CD4-positive, alpha-beta T cell (primary cell): ENCODE measurements at places on chromosomes 7 and 10. TPM values are rescaled to one million over a fixed set of nuclear protein-coding genes. Genes with fewer than 3 reads are reported as not detected.

The FOXL3 gene
- not detected for total RNA-seq

The ANK3 gene
- 61.9 TPM for total RNA-seq

The RINT1 gene
- total RNA-seq: 39.5 TPM

The SLC29A3 gene
- total RNA-seq: 2.3 TPM

The C10orf105 gene
- 0.25 TPM for total RNA-seq

The NANOS1 gene
- 0.08 TPM for total RNA-seq

The GPR146 gene
- total RNA-seq: 9.9 TPM

DNA sequence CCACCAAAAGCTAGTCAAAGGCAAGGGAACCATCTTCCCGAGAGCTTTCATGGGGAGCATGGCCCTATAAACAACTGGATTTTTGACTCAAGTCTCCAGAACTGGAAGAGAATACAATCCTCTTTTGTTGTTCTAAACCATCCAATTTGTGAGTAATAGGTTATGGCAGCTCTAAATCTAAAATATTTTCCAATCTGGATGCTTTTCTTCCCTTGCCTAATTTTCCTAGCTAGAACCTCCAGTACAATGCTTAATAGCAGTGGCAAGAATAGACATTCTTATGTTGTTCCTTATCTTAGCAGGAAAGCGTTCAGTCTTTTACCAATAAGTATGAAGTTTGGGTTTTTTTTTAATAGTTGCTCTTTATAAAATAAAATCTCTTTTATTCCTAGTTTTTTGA lies 66.7 kb downstream of the AKR1E2 start:
- DNase-seq: no peak
- no peaks in the 10 kb centered on the region for H3K36me3 ChIP-seq
- H3K4me1 ChIP-seq: no peaks in the 10 kb centered on the region
- no peak overlapping the region for H3K27ac ChIP-seq
- no peaks in the 10 kb centered on the region for H3K27me3 ChIP-seq

- no peaks in the 10 kb centered on the region for H3K27me3 ChIP-seq
- no peaks in the 10 kb centered on the region for H3K4me1 ChIP-seq
- H3K4me3 ChIP-seq: no peak overlapping the region
- H3K27ac ChIP-seq: no peak overlapping the region
- DNase-seq: no peak
These were observed 285.2 kb downstream of the PTPRN2 start for GRCh38 chr7:158302274-158303070.

- H3K4me3 ChIP-seq: no peak overlapping the region
- no peaks in the 10 kb centered on the region for H3K27me3 ChIP-seq
- no peak overlapping the region for H3K27ac ChIP-seq
- peaks cover 14% of the 10 kb centered on the region for H3K4me1 ChIP-seq
- no peaks in the 10 kb centered on the region for H3K36me3 ChIP-seq
These were observed 230.3 kb upstream of the PRSS58 start for GRCh38 chr7:142488036-142488633.

DNA sequence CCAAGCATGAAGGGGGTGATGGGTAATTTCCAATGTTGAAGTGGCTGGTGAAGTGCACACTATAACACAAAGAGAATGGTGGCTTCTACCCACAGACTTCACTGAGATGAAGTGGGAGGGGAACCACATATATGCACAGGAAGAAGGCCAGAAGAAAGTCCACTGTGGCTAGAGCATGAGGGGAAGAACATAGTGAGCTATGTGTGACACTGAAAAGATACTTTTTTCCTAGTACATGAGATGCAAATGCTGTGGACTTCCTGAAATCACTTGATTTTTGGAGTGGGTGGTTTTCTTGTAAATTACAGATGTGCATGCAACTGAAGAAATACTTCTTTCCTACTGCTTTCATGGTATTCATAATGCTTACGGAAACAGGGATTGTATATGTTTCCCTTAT lies 115.6 kb upstream of the PHYHIPL start:
- H3K27ac ChIP-seq: no peak overlapping the region
- H3K27me3 ChIP-seq: no peaks in the 10 kb centered on the region
- no peak for DNase-seq
- no peaks in the 10 kb centered on the region for H3K36me3 ChIP-seq
- H3K4me1 ChIP-seq: no peaks in the 10 kb centered on the region

GRCh38 chr7:1358376-1359050 lies 100.8 kb downstream of the MICALL2 start:
- no peaks in the 10 kb centered on the region for H3K36me3 ChIP-seq
- H3K27ac ChIP-seq: no peak overlapping the region
- DNase-seq: no peak
- H3K4me3 ChIP-seq: no peak overlapping the region
- no peaks in the 10 kb centered on the region for H3K27me3 ChIP-seq

GRCh38 chr7:42022791-42023190 lies 214.2 kb downstream of the GLI3 start:
- H3K27ac ChIP-seq: no peak overlapping the region
- DNase-seq: no peak
- H3K4me3 ChIP-seq: no peak overlapping the region
- H3K4me1 ChIP-seq: no peaks in the 10 kb centered on the region
- no peaks in the 10 kb centered on the region for H3K27me3 ChIP-seq

DNA sequence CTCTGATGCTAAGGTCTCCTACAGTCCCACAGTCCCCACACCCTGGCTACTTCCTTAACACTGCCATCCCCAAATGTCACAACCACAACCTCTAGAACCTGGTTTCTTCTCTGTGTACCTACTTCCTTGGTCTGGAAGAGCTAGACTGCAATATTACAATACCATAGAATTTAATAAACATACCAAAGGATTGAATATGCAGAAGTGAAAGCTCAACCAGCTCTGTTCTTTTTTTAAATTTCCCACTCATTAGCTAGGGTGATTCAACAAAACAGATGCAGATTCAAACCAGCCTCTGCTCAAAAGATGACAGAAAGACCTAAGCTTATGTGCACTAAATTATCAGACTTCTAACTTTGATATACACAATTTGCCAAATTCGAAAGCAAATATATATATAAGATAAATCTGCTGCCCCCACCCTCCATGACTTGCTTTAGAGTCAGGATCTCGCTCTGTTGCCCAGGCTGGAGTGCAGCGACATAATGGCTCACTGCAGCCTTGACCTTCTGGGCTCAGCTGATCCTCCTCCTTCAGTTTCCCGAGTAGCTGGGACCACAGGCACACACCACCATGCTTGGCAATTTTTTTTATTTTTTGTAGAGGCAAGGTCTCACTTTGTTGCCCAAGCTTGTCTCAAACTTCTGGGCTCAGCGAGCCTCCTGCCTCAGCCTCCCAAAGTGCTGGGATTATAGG lies 212.6 kb downstream of the CHCHD3 start:
- H3K36me3 ChIP-seq: no peaks in the 10 kb centered on the region
- H3K27ac ChIP-seq: no peak overlapping the region
- H3K27me3 ChIP-seq: no peaks in the 10 kb centered on the region
- H3K4me1 ChIP-seq: no peaks in the 10 kb centered on the region
- H3K4me3 ChIP-seq: no peak overlapping the region

DNA sequence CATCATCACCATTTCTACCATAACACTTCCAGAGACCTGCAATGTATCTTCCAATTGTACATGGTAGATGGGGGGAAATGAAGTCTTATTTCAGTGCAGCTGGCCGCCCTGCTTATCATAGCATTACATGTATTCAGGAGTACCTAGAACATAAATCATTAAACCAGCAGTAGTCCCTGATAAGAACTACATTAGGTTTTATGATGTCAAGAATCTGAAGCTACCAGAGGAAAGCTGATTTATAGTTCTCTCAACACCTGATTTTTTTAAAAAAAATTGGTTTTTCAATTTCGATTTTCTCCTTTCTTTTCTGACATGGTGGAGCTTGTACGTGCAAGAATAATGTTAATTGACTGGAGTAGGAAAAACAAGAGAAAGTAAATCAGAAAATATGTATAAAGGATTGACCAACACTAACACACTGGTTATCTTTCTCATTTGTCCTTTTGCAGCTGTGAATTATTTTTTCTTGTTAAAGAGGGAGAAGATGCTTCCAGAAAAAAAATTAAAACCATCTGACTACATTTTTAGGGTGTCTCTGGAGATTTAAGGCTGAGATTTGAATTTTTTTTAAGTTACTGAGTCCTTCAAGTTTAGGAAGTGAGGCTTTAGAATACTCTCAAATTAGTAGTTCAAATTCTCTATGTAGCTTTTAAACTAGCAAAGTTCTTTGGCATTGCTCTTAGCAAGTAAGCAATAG lies 59.1 kb downstream of the CSTF2T start:
- H3K27me3 ChIP-seq: no peaks in the 10 kb centered on the region
- H3K36me3 ChIP-seq: no peaks in the 10 kb centered on the region
- H3K27ac ChIP-seq: no peak overlapping the region
- H3K4me1 ChIP-seq: no peaks in the 10 kb centered on the region
- no peak overlapping the region for H3K4me3 ChIP-seq
- DNase-seq: no peak

DNA sequence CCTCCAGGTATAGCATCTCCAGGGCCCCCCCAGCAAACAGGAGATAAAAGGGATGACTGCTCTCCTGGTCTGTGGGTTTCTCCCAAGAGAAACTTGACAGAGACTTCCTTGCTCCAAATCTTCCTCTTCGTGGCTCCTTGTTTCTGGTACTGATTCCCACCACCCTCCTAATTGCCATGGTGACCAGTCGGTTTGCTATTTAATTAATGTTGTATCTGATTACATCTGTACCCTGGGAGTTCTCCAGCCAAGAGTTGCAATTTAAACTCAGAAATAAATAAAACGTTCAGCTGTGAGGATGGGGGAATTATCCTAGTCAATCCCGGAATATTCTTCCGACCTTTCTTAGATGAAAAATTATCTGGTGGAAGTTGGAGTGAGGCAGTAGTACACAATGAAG lies 264.7 kb downstream of the PAXIP1 start:
- H3K4me1 ChIP-seq: no peaks in the 10 kb centered on the region
- H3K27ac ChIP-seq: no peak overlapping the region
- peaks cover 3% of the 10 kb centered on the region for H3K27me3 ChIP-seq
- no peaks in the 10 kb centered on the region for H3K36me3 ChIP-seq

GRCh38 chr7:18860221-18860620 lies 257.2 kb downstream of the TWIST1 start:
- no peaks in the 10 kb centered on the region for H3K27me3 ChIP-seq
- H3K36me3 ChIP-seq: no peaks in the 10 kb centered on the region
- no peak overlapping the region for H3K4me3 ChIP-seq
- H3K27ac ChIP-seq: no peak overlapping the region

DNA sequence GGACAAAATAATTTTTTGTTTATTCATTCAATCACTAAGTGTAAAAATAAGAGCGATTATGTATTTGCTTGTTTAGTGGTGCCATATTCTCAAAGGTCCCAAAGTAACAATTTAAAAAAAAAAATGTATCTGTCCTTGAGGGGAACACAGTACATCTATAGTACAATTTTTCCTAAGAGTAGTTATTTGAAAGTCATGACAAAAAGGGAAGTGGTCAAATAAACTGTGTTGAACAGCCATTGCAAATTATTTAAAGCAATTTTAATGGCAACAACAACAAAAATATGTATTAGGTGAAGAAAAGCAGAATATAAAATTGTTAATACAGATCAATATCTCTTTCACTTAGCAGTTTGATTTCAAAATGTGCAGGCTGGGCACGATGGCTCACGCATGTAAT lies 943.5 kb downstream of the CNTNAP2 start:
- H3K27ac ChIP-seq: no peak overlapping the region
- no peaks in the 10 kb centered on the region for H3K27me3 ChIP-seq
- no peaks in the 10 kb centered on the region for H3K36me3 ChIP-seq
- no peak overlapping the region for H3K4me3 ChIP-seq
- DNase-seq: no peak
- no peaks in the 10 kb centered on the region for H3K4me1 ChIP-seq

GRCh38 chr10:52674474-52674873 lies 98.1 kb downstream of the MBL2 start:
- no peak overlapping the region for H3K4me3 ChIP-seq
- no peaks in the 10 kb centered on the region for H3K4me1 ChIP-seq
- no peaks in the 10 kb centered on the region for H3K36me3 ChIP-seq
- no peak for DNase-seq
- no peak overlapping the region for H3K27ac ChIP-seq

- no peaks in the 10 kb centered on the region for H3K36me3 ChIP-seq
- H3K27ac ChIP-seq: no peak overlapping the region
- peaks cover 12% of the 10 kb centered on the region for H3K4me1 ChIP-seq
- no peak overlapping the region for H3K4me3 ChIP-seq
These were observed 45.3 kb upstream of the GTF2I start for GRCh38 chr7:74612015-74612829.

DNA sequence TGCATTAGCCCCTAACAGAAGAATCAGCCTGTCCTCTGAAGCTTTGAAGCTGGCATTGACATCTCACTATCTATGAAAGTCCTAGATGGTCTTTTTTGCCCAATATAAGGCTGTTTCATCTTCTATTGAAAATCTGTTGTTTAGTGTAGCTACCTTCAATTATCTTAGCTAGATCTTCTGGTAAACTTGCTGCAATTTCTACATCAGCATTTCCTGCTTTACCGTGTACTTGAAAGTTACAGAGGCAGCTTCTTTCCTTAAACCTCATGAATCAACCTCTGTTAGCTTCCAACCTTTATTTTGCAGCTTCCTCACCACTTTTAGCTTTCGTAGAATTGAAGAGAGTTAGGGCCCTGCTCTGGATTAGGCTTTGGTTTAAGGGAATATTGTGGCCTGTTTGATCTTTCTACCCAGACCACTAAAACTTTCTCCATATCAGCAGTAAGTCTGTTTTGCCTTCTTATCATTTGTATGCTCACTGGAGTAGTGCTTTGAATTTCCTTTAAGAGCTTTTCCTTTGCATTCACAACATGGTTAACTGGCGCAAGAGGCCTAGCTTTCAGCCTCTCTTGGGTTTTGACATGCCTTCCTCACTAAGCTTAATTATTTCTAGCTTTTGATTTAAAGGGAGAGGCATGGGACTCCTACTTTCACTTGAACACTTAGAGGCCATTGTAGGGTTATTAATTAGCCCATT lies 32.5 kb downstream of the ARID5B start:
- no peaks in the 10 kb centered on the region for H3K27me3 ChIP-seq
- peaks cover 37% of the 10 kb centered on the region for H3K4me1 ChIP-seq
- H3K36me3 ChIP-seq: peaks cover 21% of the 10 kb centered on the region
- H3K4me3 ChIP-seq: no peak overlapping the region

- H3K27me3 ChIP-seq: no peaks in the 10 kb centered on the region
- no peaks in the 10 kb centered on the region for H3K36me3 ChIP-seq
- no peak overlapping the region for H3K27ac ChIP-seq
- no peaks in the 10 kb centered on the region for H3K4me1 ChIP-seq
These were observed 66.2 kb downstream of the SDK1 start for GRCh38 chr7:3367261-3367660.

DNA sequence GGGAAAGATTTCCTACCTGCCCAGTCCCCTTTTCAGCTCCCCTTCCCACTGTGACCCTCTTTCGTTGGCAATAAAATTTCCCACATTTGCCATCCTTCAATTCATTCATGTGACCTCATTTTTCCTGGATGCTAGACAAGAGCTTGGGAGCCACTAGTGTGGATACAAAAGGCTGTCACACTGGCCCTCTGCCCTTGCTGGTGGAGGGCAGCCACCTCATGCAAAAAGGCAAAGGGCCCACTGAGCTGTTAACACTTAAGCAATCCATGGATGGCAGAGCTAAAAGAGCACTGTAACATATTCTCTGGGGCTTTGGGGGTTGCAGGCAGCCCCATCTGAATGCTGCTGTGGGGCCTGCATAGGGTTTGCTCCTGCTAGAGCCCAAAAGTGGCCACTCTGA lies 315.1 kb downstream of the NEBL start:
- H3K4me1 ChIP-seq: no peaks in the 10 kb centered on the region
- H3K36me3 ChIP-seq: no peaks in the 10 kb centered on the region
- H3K27me3 ChIP-seq: no peaks in the 10 kb centered on the region
- no peak overlapping the region for H3K4me3 ChIP-seq
- no peak for DNase-seq
- H3K27ac ChIP-seq: no peak overlapping the region
